Pericardium fibroblast (primary cell): ENCODE measurements at places on chromosomes 2 and 18. TPM values are rescaled to one million over a fixed set of nuclear protein-coding genes. Genes with fewer than 3 reads are reported as not detected.

Gene CKAP2L
- 0.23 and 0.77 TPM in 2 replicates for total RNA-seq

Gene OR6B2
- total RNA-seq, result not detected in 2 replicates

Gene IL1F10
- total RNA-seq, result not detected in 2 replicates

Gene GALNT14
- total RNA-seq, result 0.09 TPM in 1 of 2 replicates, not detected in the other

Gene ABCB11
- total RNA-seq, result 1.2 TPM in 1 of 2 replicates, not detected in the other

Gene TMEM37
- 2.0 and 7.6 TPM in 2 replicates for total RNA-seq

Gene CRYBA2
- total RNA-seq, result not detected in 2 replicates

Gene CMPK2
- under 0.01 and 2.6 TPM in 2 replicates for total RNA-seq

Gene CRACDL
- total RNA-seq, result under 0.01 and 0.12 TPM in 2 replicates

Gene SMIM21
- not detected in 2 replicates for total RNA-seq

Gene PIEZO2
- total RNA-seq, result 2.6 and 7.0 TPM in 2 replicates

Gene TNFAIP6
- total RNA-seq, result 20.0 and 55.4 TPM in 2 replicates

Gene SLC16A14
- total RNA-seq, result under 0.01 and 0.23 TPM in 2 replicates

Gene NGEF
- 1.3 TPM in 1 of 2 replicates, not detected in the other for total RNA-seq

Gene GNLY
- total RNA-seq, result not detected in 2 replicates

Gene CERS6
- total RNA-seq, result 29.0 and 42.7 TPM in 2 replicates

Gene GIGYF2
- 27.7 and 44.5 TPM in 2 replicates for total RNA-seq

Gene MALL
- 4.4 and 5.6 TPM in 2 replicates for total RNA-seq

Gene GPR45
- not detected in 2 replicates for total RNA-seq

Gene NAPG
- total RNA-seq, result 13.5 and 25.6 TPM in 2 replicates

Gene MAP3K19
- total RNA-seq, result not detected in 2 replicates

Gene TCF7L1
- 2.1 and 3.0 TPM in 2 replicates for total RNA-seq

Gene ALLC
- not detected in 2 replicates for total RNA-seq

Gene ZNF385B
- not detected in 2 replicates for total RNA-seq

Gene FEV
- not detected in 2 replicates for total RNA-seq

Gene PLA2R1
- 3.1 and 15.4 TPM in 2 replicates for total RNA-seq

Gene GREB1L
- total RNA-seq, result 1.3 and 11.2 TPM in 2 replicates

Gene POTEJ
- total RNA-seq, result not detected in 2 replicates
